Chondrocyte (in vitro differentiated cells): ENCODE measurements at places on chromosomes 6 and 20. TPM values are rescaled to one million over a fixed set of nuclear protein-coding genes. Genes with fewer than 3 reads are reported as not detected.

The PROKR2 gene
- total RNA-seq: not detected in 3 replicates

DNA sequence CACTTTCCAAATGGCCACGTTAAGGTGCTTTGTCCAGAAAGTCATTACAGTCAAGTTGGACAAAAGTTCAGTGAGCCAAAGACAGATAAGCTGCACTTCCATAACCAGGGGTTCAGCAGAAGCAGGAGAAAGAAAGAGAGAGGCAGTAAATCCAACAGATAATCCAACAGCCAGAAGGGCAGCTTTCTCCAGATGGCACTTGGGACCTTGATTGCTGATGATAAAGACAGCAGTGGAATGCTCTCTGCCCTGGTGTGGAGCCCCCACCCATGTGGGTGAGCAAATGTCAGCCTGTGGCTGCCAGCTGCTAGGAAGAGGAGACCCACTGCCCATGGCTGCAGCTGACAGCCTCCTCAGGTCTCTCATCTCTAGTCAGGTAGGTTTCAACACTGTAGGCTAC is 18.7 kb upstream of the NRSN1 start:
- DNase-seq: no peak

The C2 gene
- 0.52 to 1.5 TPM (median 0.56 TPM) in 3 replicates for total RNA-seq

- no peak for DNase-seq
These were observed 30.9 kb downstream of the TMEM200A start for GRCh38 chr6:130396722-130397121.

DNA sequence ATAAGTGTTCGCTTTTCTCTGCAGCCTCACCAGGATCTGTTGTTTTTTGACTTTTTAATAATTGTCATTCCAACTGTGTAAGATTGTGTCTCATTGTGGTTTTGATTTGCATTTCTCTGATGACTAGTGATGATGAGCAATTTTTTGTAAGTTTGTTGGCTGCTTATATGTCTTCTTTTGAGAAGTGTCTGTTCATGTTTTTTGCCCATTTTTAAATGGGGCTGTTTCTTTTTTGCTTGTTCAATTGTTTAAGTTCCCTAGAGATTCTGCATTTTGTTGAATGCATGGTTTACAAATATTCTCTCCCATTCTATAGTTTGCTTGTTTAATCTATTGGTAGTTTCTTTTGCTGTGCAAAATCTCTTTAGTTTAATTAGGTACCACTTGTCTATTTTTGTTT is 295.9 kb downstream of the PACRG start:
- DNase-seq: no peak

The SLCO4A1 gene
- not detected in 3 replicates for total RNA-seq

GRCh38 chr20:51454250-51454865 is 88.2 kb downstream of the NFATC2 start:
- no peak for DNase-seq

GRCh38 chr6:20198775-20199174 is 13.5 kb downstream of the MBOAT1 start:
- DNase-seq: no peak

DNA sequence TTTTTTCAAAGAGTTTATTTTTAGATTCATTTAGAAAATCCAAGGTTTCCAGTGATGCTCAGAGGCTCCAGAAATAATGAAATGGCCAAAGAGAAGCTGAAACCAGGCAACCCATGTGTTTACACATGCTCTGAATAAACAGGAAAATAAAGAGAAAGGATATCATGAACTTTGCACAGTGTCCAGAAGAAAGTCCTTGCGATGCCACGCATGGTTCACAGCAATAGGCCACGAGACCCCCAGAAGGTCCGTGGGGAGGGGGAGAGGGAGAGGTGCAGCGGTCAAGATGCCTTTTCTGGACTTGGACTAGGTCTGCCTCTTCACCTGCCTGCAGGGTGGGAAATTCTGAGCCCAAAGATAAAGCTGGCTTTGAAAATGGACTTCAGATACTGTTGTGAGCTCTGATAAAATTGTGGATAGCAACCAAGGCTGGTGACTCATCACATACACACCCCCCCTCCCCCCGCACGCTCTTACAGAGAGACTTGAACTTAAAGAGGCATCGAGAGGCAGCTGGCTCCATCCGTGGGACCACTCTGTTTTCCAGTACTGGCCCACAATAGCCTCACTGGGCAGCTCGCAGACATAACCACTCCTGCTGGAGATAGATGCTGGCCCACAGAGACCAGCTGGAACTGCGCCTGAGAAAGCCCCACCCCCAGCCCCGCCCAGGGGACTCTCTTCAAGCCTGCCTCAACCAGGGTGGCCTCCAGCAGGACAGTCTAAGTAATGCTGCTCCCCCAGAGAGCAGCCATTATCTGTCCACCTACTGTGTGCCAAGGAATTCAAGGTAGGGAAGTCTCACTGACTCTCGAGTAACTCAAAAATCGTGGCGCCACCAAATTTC is 21.2 kb upstream of the NFATC2 start:
- DNase-seq: no peak

DNA sequence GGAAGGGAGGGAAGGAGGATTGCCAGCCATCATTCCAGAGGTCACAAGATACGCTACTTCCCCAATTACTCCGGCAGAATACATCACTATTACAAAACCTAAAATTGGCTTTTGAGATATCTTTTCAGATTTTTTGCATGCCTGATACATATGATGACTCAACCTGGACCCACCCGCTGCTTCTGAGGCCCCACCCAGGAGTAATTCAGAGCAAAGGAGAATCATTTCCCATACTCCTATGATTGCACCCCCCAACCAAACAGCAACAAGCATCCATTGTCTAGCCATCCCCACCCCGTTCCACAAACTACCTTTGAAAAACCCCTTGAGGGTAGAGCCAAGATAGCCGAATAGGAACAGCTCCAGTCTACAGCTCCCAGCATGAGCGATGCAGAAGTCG is 163.5 kb upstream of the GJE1 start:
- DNase-seq: no peak

The DPM1 gene
- 37.7 to 40.5 TPM (median 39.9 TPM) in 3 replicates for total RNA-seq

DNA sequence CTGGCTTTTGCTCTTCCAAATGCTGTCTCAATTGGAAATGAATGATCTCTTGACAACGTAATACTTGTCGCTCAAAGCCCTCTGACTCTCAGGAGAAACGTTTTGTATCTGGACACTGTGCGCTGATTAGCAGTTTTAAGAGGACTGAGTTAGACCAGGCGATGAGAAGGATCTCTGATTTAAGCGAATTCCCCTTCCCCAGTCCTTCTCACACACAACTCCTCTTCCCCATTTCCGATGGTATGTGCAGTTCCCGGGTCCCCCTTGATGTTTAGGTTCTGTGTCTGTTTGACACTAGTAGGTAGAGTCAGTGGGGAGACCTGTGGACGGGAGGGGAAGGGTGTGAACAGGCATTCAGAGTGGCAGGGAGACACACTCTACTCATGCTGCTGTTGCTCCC is 2.5 kb downstream of the ZDHHC14 start:
- DNase-seq: no peak

- DNase-seq: no peak
These were observed 16.6 kb downstream of the SLC2A12 start for GRCh38 chr6:134035823-134036296.

GRCh38 chr6:13492357-13492756 is 5.0 kb upstream of the GFOD1 start:
- no peak for DNase-seq

GRCh38 chr6:137903933-137904821 is 37.1 kb downstream of the TNFAIP3 start:
- no peak for DNase-seq

GRCh38 chr20:17515053-17515452 is 16.1 kb downstream of the BFSP1 start:
- no peak for DNase-seq

DNA sequence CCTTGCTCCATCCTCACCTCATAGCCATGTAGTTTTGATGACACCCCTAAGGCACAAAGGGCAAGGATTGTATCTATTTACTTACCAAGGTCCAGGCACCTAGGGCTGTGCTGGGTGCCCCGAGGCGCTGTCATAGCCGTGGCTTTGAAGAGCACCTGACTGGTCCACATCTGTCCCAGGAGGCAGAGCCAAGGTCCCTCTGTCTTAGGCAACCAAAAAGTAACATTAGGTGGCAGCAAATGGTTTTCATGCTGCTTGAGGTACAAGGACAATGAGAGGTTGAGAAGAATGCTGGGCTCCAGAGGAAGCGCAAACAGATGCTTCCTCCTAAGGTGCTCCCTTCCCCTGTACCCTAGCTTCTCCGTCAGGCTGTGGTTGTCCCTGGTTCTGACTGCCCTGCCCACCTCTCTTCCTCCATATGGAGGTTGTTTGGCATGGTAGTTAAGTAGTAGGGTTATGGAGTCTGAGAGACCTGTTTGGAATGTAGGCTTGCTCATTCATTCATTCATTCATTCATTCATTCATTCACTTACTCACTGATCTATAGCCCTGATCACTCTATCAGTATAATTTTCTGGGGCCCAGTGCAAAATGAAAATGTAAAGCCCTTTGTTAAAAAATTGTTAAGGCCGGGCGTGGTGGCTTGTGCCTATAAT is 3.0 kb upstream of the UQCC2 start:
- DNase-seq: no peak

- no peak for DNase-seq
These were observed 19.3 kb downstream of the TOP1 start for GRCh38 chr20:41047975-41048305.

GRCh38 chr20:1810926-1811620 is 84.1 kb upstream of the SIRPA start:
- DNase-seq: no peak

The DBNDD2 gene
- 11.3 to 47.0 TPM (median 46.6 TPM) in 3 replicates for total RNA-seq

DNA sequence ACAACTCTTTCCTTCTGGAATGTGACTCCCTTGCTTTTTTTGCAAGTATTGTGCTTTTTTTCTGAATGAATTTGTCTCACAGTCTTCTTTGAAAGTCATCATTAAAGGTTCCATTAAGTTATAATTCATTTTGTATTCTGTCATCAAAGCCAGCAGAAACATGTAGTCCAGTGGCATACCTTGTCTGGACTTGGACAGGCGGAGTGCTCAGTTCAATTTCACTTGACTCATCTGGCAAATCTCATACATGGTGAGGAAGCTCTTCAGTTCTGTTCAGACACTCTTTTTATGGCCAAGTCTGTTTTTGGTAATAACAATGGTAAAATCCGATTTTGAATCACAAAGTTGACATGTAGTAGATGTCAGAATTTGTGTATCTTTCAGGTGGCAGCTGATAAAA is 260.8 kb upstream of the OPRM1 start:
- DNase-seq: no peak

DNA sequence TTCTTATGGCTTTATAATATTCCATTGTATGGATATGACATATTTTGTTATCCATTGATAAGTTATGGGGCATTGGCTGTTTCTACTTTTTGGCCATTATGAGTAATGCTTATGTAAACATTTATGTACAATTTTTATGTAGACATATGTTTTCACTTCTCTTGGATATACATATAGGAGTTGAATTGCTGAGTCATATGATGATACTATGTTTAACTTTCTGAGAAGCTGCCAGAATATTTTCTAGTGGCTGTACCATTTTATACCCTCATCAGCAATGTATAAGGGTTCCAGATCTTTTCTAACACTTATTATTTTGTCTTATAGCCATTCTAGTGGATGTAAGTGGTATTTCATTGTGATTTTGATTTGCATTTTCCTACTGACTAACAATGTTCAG is 23.1 kb downstream of the OTOR start:
- no peak for DNase-seq

DNA sequence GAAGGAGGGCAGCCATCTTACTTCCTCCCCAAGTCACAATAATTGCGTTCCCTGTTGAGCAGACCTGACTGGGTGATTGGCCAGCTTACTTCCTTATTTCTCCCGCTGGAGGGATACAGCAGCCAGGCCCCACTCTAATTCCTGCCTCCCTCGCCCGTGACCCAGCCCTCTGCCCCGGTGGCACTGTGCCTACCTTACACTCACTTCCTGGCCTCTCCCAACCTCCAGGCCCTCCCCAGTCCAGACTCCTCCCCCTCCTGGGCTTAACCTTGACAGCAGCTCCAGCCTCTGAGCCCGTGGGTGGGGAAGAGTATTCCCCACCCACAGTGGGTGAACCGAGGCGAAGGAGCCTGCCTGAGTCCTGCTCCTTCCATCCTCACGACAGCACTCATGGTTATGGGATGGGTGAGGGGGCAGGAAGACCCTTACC is 3.0 kb downstream of the BAK1 start:
- DNase-seq: no peak

DNA sequence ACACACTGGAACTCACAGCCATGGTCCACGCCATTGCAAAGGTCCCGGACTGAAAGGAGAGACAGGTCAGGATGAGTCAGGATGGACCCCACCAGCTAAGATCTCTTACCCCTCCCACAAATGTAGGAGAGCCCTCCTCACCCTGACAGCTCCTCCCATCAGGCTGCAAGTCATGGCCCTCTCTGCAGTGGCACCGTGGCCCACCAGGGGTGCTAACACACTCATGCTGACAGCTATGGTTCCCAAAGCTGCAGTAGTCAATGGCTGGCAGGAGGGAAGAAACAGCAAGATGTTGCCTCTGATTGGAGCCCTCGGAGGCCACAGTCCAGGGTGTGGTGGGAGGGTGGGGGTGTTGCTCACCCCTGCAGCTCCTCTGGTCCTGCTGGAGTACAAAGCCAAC is 5.7 kb upstream of the RBPJL start:
- DNase-seq: no peak

DNA sequence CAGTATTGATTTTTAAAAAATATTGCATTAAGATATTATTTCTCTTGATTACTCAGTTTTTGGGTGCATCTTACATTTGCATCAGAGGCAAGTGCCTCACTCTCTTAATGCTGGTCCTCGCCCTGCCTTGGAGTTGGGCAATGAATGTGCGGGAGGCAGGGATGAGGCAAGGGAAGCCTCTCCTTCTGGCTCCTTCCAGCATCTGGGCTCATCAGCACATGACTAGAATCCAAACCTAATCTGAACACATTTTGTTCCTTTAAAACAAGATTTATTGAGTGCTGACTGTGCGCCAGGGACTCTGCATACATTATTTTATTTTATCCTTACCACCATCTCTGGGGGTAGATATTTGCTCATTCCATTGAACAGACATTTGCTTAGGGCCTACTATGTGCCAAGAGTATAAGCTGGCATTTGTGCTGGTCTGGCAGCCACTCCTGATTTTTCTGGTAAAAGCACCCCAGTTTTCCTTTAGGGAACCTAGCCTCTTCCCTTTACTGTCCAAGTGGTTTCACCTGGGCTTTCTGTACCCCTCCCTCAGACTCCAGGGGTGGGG is 71.9 kb upstream of the ZNFX1 start:
- DNase-seq: no peak

DNA sequence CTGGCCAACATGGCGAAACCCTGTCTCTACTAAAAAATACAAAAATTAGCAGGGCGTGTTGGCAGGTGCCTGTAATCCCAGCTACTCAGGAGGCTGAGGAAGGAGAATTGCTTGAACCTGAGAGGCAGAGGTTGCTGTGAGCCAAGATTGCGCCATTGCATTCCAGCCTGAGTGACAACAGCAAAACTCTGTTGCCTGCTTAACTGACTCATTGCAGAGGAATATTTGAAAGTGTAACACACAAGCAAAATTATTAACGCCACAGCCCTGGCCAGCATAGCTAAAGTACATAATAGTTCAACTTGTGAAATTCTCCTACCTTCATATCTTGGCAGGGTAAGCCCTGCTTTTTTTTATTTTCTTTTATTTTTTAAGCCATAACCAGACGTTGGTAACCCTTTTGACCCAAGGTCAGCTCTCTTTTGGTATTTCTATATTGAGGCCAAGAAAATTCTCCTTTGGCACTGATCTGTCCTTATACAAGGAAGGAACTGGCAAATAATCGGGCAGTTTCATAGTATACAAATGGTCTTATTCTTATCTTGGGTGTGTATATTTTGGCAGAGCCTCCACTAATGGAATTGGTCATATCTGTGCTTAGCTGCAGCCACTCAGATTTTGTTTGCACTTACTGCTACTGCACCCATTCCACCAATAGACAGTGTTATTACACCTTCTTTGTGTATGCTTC is 4.0 kb upstream of the ADGRF5 start:
- DNase-seq: no peak

The GABRR1 gene
- not detected in 3 replicates for total RNA-seq
